ENCODE measurements at places on chromosomes 6 and 20.

DNA sequence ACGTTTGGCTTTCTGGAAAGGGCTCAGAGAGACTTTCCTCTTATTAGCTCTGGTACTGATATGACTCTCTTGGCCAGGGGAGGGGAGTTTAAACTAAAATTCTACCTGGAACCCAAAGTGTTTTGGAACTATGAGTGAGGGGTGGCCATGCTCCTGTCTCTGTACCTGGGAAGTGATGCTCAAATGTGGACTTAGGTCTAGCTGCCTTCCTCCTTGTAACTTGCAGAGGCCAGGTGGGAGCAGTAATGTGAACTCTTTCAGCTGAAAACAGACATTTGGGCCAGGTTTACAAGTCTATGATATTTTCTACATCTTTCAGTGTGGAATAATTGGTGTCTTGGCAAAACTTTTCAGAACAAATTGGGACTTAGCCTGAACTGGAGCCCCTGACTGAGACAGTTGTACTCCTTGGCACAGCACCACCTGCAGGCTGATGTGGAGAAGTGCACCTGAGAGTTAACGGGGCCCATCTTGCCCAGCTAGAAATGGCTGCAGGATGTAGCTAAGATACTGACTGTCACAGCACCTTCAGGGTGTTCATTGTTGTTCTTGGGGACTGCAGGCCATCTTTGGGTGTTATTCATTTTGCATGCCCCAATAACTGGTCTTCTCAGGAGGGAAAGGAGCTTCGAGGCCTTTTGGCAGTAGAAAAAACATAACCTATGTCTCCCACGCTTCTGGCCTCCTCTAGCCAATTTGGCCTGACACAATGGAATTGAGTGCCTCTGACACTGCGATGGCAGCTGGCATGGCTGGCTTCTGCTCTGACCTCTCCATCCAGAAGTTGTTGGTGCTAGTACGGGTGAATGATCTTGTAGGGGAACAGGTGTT, 37.1 kb downstream of the CD109 start:
- DNase-seq: peak; percentile 67

- peak; percentile 18 for DNase-seq
These were observed 679 bp upstream of the RING1 start for GRCh38 chr6:33207552-33208090.

DNA sequence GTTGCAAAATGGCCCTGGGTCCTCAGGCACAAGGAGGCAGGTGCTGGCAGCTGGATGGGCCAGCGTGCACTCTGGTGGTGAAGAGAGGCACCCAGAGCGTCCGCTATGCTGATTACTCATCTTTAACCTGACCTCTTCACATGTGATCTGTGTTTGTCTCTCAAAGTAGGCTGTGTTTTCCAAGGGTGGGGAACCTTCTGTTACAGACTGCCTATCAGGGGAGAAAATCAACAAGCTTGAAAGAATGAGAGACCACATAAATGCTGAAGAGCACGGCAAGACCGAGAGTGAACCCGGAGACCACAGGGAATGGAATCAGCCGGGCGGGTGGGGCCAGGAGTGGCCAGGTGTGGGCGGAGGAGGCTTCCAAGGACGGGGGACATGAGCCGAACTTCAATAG, 16.2 kb downstream of the BNIP5 start:
- DNase-seq: no peak

GRCh38 chr6:91464201-91464600, 877.3 kb upstream of the MAP3K7 start:
- DNase-seq: no peak

DNA sequence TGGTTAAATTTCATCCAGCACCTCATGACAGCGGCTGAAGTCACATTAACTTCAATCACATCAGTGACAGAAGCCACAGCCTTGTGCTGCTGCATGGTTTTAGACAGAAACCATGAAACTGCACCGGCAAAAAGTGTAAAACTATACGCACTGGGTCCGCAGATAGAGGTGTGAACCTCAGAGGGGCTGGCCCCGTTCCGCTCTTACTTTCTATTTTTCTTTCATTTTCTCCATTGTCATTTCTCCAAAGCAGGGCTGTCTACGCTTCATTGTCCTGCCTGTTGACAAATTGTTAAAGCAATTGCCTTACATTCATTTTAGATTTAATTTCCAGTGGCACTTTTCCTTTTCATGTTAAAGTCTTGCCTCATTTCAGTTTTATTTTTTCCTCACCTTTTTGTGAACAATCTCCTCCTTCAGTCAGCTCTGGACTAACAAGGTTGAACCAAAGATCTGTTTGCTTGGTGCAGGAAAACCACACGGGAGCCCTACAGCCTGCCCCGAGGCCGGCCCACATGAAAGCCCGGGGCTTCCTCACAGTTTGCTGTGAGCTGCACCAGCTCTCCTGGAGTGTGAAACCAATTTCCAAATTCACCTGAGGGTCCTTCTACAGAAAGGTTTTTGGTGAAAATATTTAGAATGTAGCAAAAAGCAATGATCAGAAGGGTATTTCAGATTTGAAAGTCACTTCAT, 63.7 kb downstream of the PRR18 start:
- DNase-seq: no peak

GRCh38 chr6:119829006-119829405, 479.4 kb upstream of the MAN1A1 start:
- no peak for DNase-seq

GRCh38 chr6:82257088-82257774, 9.7 kb upstream of the IBTK start:
- no peak for DNase-seq

GRCh38 chr20:48698507-48699267, 129.1 kb downstream of the PREX1 start:
- DNase-seq: no peak

DNA sequence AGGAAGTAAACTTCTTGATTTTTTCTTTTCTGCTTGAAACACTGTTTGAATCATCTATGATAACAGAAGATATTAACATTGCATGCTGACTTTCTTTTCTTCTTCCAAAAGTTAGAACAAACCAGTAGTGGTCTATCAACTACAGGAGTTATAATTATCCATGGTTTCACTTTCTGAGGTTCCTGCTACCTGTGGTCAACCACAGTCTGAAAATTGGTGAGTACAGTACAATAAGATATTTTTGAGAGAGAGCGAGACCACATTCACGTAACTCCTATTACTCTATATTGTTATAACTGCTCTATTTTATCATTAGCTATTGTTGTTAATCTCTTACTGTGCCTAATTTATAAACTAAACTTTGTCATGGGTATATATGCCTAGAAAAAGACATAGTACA, 86.1 kb downstream of the MAP7 start:
- DNase-seq: no peak

GRCh38 chr20:5374171-5374570, 57.4 kb upstream of the PROKR2 start:
- no peak for DNase-seq

GRCh38 chr6:157681041-157681650, 141.9 kb upstream of the SNX9 start:
- no peak for DNase-seq

DNA sequence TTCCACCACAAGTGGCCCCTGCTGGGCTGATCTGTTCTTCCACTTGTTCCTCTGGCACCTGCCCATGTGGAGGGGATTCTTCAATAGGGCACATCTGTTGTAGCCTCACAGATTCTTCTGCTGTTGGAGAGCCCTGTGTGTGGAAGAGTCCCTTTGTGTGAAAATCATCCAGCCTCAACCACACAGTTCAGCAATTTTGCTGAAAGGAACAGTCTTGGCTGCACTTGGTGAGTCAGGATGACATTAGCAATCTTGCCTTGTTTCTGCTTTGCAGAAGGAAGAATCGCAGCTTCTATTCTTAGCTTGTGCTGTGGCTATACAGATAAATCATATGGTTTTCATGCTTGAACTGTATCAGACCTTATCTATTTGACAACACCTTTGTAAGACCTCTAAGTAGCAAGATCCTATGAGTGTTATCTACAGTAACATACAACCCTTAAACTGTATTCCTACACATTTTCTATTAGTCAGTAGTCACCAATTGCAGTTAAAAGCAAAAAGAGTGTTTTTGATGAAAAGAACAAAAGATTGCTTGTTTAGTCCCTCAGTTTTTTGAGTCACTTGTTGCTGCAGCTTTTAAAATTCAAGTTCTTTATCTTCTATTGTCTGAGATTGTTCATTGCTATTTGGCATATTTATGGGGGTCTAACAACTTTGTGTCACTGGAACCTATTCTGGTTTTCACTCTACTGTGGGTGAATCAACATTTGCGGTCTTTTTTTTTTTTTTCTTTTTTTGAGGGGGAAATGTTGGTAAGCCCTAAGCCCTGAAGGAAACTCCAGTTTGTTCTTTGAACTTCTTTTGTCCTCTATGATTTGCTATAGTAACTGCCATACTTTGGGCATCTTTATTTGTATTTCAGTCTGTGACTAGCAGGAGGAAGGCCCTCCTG, 231.6 kb downstream of the TFAP2B start:
- no peak for DNase-seq

DNA sequence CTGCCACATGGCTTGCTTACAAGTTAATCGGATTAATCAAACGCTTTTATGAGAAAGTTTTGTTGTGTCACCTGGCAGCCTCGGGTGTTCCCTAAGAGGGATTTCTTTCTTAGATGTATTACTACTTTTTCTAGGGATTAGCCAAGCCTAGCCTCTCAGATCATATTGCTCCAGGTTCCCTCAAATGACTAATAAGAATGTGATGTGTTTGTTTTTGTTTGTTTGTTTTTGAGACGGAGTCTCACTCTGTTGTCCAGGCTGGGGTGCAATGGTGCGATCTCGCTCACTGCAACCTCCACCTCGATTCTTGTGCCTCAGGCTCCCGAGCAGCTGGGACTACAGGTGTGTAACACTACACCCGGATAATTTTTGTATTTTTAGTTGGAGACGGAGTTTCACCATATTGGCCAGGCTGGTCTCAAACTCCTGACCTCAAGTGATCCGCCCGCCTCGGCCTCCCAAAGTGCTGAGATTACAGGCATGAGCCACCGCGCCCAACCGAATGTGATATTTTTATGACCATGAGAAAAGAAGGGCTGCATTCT, 977 bp downstream of the HMGN4 start:
- DNase-seq: no peak

GRCh38 chr20:54063992-54064676, 6.3 kb downstream of the BCAS1 start:
- peak; percentile 32 for DNase-seq

DNA sequence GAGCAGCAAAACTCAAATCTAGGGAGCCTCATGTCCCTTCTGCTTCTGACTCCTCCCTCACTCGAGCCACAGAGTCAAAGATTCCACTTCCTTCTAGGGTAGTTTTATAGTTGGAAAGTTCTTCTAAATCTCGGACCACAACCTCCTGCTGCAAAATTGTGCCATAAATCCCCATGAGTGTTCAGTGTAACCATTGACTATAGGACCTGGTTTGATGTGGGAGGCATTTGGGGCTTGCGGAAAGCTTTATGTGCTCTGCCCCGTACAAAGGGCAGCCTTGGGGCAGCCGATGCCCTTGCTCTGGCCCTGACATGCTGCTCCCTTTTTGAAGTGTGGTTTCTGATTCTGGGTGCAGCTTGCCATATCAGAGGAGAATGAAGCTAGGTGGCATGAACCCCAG, 43.6 kb upstream of the IER3 start:
- DNase-seq: peak; percentile 29

DNA sequence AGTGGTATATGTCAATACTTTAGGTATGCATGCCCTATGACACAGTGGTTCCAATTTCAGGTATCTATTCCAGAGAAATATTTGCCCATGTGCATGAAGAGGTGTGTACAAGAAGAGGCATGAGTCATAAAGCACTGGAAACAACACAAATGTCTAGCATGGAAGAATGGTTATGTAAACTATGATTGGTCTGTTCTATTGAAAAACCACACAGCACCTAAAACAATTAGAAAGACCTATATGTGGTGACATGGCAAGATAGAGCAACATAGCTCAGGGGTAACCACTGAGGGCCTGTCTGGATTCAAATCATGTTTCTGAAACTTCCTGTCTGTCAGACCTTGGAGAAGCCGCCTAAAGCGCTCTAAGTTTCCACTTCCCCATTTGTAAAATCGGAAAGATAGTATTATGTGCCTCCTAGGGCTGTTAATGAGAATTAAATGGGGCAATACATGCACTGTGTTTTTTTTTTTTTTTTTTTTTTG, 76.0 kb upstream of the SHLD1 start:
- DNase-seq: peak; percentile 13

GRCh38 chr6:32081168-32081990, 27.8 kb downstream of the TNXB start:
- DNase-seq: no peak

DNA sequence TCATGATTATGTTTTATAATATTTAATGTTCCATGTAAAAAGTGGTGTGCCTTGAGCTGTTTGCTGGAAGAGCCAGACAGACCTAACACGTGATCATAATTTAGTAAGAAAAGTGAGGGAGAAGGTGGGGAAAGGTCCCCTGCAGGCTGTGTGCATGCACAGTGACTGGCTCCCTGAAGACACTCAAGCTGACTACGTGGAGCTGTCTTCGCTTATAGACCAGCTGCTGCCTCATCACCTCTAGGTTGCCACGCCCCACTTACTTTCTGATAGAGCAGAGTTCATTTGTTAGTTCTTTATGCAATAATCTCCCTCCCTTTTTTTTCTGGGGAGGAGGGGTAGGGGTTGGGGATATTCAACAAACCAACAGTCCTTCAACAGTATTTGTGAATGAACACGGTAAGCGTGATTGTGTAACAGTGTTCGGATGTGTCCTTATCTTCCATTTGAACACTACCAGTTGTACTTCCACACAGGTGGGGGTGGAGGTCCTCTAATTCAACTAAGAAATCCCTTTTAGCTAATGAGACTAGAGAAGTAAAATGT, 157.3 kb downstream of the BACH2 start:
- DNase-seq: no peak

DNA sequence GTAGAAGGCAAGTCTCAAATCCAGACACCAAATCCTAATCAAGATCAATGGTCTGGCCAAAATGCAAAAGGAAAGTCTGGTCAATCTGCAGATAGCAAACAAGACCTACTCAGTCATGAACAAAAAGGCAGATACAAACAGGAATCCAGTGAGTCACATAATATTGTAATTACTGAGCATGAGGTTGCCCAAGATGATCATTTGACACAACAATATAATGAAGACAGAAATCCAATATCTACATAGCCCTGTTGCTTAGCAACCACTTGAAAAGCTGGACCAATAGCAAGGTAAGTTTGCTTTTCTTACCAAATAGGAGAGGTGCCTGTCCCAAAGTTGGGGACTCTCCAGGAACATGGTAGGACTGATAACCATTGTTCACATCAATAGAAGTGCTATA, 2.0 kb downstream of the SEMG2 start:
- DNase-seq: no peak

DNA sequence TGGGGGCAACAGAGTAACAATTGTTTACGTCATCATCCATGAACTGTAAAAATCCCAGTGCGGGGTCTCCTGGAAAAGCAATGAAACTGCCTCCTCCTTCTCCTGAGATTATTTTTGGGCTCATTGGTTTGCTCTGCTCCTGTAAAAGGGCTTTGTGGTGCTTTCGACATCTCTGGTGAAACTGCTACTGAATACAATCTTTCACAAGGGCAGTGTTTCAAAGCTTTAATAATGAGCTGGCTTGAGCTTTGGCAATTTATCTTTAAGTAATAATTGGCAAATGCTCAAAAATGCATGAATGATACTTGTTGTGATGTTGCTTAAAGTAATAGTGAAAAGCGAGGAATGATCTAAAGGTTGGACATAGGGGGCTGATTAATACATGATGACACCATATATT, 43.5 kb upstream of the ENPP1 start:
- DNase-seq: no peak

Measured in CD4-positive, alpha-beta T cell treated with Interleukin-1 beta for 1 hour (primary cell).